ENCODE measurements at places on chromosomes 1 and 21.
A peak's percentile ranks its signal among the peaks of the same experiment; 100 is the strongest.

GRCh38 chr1:47930210-47930840 is 66.9 kb downstream of the TRABD2B start:
- no peak for DNase-seq

DNA sequence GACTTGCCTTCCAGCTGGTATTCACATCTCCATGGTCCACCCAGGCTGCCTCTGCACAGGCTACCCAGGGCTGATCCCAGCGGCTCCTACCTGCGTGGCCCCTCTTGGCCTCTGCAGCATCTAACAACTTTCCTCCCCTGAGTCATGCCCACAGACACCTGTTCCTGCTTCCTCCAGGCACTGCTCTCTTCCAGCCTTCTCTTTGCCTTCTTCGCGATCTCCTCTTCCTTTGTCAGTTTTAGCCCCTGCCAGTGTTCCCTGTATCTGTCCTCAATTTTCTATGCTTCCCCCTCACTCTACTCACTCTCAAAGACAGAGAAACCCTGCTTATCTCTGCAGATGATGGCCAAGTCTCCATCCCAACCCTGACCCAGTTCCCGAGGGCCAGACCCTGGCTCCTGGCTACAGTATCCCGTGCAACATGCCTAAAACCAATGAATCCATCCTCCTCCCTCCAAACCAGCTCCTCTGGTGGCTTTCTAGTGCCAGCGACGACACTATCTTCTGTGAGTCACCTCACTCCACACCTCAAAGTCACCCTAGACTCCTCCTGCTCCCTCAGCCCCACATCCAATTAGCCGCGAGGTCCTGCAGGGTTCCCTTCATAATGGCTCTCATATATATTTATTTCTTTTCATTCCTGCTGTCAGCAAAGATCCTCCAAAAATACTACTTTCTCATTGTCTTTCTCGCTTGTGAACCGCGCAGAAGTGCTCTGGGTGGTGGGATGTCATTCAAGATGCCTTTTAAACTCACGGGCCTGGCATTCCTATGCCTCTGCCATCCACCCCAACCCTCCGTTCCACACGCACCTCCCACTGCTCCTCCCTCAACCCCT is 259.2 kb downstream of the TOMM20 start:
- no peak for DNase-seq

DNA sequence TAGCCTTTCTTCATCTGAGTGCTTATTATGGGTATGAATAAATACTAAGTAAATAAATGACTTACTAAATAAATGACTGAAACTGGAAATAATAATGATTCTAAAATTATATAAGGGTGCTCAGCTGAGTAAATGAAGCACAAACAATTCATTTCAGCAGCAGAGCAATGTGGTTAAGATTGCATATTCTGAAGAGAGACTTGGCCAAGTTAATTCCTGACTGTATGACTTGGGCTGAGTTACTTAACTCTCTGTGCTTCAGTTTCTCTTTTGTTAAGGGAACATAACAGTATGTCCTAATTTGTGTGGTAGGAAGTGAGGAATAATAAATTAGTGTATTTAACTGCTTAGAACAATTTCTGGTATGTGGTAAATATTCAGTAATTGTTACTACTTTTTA is 19.1 kb downstream of the AGL start:
- no peak for DNase-seq

DNA sequence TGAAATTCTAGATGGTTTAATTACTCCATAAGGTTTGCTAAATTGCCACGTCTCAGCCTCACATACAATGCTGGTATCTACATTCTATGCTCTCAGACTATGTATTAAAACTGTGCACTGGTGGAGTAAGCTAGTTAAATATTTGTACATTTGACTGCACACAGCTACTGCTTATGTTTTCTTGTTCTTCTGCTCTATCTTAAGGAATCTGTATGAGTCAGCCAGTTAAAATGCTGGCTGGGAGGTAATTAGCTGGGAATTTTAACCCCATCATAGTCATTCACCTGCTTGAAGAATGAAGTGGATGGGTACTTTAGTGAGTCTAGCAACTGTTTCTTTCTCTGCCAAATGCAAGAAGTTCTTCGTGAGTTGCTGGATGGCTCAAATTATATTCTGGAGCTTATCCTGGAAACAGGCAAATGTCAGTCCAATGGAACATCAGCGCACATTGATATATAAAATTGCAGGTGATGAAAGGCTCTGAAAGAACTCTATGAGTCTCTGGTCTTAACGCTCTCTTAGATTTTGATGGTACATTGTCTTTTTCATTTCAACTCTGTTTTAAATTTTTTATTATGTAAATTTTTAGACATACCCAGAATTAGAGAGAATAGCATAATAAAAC is 83.4 kb downstream of the BACH1 start:
- DNase-seq: no peak

DNA sequence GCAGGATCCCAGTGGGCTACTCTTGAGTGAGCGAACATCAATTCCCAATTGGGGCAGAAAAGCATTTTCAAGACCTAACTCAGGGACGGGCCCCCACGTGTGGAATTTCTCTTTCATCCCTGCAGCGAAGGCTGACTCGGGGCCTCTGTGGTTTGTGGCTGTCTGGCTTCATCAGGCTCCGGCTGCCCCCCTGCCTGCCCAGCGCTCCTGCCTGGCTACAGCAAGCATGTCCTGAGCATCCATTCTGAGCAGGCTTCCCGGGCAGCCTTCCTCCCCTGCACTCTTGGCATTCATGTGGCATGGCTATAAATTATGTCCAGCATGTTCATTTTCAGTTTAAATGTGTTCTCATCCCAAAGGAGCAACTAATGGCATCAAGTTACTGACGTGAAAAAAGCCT is 588.1 kb downstream of the KIF26B start:
- DNase-seq: no peak

GRCh38 chr1:86757272-86757984 is 53.1 kb downstream of the SH3GLB1 start:
- no peak for DNase-seq

- no peak for DNase-seq
Measured at GRCh38 chr1:39508266-39508665, 16.8 kb downstream of the BMP8A start.

- no peak for DNase-seq
Measured at GRCh38 chr1:50980505-50980904, 10.5 kb downstream of the CDKN2C start.

DNA sequence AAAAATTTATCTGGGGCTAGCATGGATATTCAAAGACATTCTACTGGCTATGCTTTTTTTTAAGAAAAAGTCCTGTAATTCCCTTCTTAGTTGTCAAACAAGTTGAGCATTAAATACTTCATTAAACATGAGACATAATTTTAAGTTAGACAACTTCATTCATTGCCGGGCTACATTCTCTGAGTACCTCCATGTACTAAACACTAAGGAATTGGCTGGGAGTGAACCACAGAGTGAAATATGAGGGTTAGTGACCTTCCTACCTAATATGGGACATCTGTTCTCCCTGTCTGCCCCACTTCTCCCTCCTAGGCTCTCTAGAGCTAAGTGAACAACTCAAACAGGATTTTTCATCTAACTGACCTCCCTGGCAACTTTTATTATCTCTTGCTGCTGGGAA is 370.4 kb downstream of the VAV3 start:
- no peak for DNase-seq

DNA sequence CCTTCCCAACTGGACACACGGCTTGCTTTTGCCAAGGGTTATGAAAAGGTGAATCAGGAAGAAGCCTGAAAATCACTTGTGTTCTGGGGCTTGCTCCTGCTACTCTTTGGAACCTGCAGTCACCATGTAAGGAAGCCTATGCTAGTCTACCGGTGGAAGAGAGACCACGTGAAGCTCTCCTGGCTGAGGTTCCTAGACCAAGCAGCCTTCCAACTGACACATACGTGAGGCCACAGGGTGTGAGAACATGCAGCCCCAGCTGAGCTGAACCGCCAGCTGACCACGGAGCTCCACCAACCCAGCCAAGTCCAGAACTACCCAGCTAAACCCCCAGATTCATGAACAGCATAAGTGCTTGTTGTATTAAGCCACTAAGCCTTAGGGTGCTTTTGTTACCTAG is 72.8 kb upstream of the KRTAP19-8 start:
- no peak for DNase-seq

- DNase-seq: no peak
Measured at GRCh38 chr1:29460694-29461093, 224.4 kb downstream of the PTPRU start.

GRCh38 chr21:37684115-37684493 is 232.2 kb downstream of the KCNJ6 start:
- DNase-seq: no peak

GRCh38 chr21:37631319-37632117 is 264.9 kb downstream of the DYRK1A start:
- peak; percentile 22 for DNase-seq

DNA sequence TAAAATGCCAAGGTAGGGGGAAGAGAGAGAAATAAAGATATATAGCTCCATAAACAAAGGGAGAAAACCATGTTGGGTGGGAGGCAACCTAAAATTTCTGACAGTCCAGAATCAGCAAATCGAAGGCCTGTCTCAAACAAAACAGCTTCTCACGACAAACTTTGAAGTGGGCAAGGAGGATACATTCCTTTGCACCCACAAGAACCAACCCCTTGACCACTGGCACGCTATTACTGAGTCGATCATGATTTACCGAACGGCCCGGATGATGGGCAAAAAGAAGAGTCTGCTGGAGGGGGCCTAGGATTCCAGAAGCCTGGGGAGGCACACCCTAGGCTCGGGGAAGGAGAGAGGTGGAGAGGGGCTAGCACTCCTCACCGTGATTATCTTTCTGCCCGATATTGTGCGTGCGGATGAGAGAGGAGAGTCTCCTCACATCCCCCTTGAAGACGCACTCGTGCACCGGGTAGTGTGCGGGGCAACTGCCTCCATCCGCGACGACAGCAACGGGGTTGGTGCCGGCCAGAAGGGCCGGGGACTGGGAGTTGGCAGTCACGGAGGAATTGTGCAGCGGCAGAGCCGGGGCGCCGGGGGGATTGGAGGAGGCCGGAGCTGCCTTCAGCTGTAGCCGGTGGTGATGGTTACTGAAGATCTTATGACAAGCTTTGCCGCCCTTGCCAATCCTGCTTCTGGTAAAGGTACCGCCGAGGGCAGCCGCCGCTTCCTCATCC is 756 bp downstream of the ANKRD13C start:
- peak; percentile 82 for DNase-seq

GRCh38 chr21:44011579-44012473 is at the start of gene TRAPPC10:
TRAPPC10 (plus strand) TSS chr21:44012309; CDS start chr21:44012494, 185 bp downstream.
- DNase-seq: peak; percentile 92

- peak; percentile 86 for DNase-seq
Measured at GRCh38 chr21:42414928-42415769, 11.4 kb downstream of the UBASH3A start.

- DNase-seq: no peak
Measured at GRCh38 chr21:42061195-42061985, 9.7 kb upstream of the UMODL1 start.

DNA sequence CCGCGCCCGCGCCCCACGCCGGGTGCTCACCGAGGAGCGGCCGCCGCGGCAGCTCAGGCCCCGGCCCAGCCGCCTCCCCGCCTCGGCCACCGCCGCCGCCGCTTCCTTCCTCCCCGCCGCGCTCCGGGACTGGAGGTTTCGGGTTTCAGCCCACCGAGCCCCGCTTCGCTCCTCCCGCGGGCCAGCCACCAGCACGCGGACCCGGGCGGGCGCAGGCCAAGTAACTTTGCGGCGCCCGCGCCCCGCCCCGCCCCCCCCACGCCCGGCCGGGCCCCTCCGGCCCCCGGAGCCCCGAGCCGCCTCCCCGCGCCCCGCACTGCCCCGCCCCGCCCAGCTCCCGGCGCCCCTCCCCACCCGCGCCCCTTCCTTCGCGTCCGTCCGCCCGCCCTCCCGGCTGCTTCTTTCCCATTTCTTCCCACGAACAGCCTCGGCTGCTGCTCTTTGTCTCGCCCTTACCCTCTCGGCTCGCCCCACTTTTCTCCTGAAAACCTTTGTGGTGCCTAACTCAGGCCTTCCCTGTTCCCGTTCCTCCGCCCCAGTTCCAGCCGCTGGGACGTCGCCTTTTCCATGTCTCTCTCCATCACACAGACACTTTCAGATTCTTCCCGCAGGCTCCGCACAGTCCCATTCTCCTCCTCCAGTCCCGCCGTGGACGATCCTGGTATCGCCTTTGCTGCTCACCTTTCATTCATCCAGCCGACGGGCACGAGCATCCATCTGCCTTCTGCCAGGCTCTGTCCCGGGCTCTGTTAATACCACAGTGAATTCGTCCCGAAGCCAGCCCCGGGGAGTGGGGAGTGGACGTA is at the start of gene GPR161:
Gene GPR161, minus strand, starts transcription at position 222 of the 806 bp plus-strand sequence. CDS start 32,080 bp downstream, outside the sequence.
- peak; percentile 75 for DNase-seq

GRCh38 chr1:159832309-159832708 is 5.6 kb downstream of the SLAMF8 start:
- DNase-seq: no peak

GRCh38 chr1:225868631-225869330 is 13.4 kb downstream of the TMEM63A start:
- DNase-seq: no peak

- DNase-seq: peak; percentile 89
Measured at GRCh38 chr1:199551967-199552565, 475.4 kb upstream of the NR5A2 start.

GRCh38 chr1:173356191-173356762 is 120.9 kb upstream of the PRDX6 start:
- no peak for DNase-seq

- DNase-seq: peak; percentile 93
Measured at GRCh38 chr1:58576325-58576726, 726 bp downstream of the TACSTD2 start.

GRCh38 chr1:199685369-199685768 is 342.1 kb upstream of the NR5A2 start:
- peak; percentile 38 for DNase-seq

All from DMS53 (cell line).